ENCODE measurements at places on chromosomes 2 and 18. TPM values are rescaled to one million over a fixed set of nuclear protein-coding genes. Genes with fewer than 3 reads are reported as not detected.

The TCF23 gene
- not detected for total RNA-seq

The AQP12A gene
- not detected for total RNA-seq

The KCNK3 gene
- 0.70 TPM for total RNA-seq

The SEPTIN10 gene
- total RNA-seq: 57.4 TPM

Measured in cardiac septum (tissue), 1 donor.